ENCODE measurements at places on chromosomes 1 and 21. TPM values are rescaled to one million over a fixed set of nuclear protein-coding genes. Genes with fewer than 3 reads are reported as not detected.

Gene INKA2
- total RNA-seq, result 12.5 TPM

Gene SPRR2B
- total RNA-seq, result not detected

Gene BCL2L15
- 0.13 TPM for total RNA-seq

DNA sequence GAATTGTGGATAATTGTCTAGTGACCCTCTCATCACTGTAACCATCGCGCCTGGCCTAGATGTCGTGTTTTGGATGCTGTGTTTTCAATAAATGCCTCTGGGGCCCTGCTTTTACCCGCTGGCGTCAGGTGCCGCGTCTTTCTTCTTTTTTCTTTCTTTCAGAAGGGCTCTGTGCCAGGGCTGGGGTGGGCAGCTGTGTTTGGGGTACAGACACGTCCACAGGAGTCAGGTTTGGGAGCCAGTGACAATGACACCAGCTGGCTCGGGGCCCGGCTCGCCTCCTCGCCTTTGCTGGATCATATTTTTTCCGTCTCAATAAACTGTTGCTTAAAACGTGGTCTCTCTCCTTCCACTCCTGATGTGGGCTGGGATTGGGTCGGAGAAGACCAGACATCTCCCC lies 16.1 kb downstream of the TMEM201 start:
- no peak for DNase-seq

All from LHCN-M2 (cell line).